ENCODE measurements at places on chromosomes 7 and 10.

DNA sequence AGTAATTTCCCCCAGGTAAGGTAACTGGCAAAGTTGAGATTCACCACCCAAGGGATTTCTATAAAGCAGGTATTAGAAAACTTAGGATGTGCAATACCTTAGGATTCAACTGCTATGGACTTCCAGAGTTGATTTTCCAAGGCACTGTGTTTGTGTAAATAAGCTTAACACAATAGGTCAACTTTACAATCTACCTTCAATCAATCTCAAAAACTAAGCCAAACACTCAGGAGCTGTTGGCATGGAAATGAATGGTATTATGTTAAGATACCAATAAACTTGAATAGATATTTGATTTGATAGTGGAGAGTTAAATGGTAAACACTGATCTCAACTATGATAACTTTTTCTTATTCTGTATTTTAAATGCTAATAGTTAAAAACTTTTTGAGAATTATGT lies 762 bp upstream of the SEMA3E start:
- DNase-seq, result no peak

DNA sequence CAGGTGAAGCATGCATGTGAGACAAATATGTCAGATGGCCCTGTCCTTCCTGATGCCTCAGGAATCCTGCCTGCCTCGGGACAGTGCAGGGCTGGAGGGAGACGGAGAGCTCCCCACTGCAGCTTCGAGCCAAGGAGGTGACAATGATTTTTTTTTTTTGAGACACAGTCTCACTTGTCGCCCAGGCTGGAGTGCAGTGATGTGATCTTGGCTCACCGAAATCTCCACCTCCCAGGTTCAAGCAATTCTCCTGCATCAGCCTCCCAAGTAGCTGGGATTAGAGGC lies 68.8 kb downstream of the OAT start:
- no peak for DNase-seq

GRCh38 chr10:13892001-13892491 lies 305.3 kb downstream of the PRPF18 start:
- DNase-seq, result no peak

- DNase-seq, result no peak
These were observed 12.4 kb downstream of the RBP3 start for GRCh38 chr10:47360419-47361040.

- no peak for DNase-seq
These were observed 54.2 kb downstream of the METTL2B start for GRCh38 chr7:128530855-128531104.

DNA sequence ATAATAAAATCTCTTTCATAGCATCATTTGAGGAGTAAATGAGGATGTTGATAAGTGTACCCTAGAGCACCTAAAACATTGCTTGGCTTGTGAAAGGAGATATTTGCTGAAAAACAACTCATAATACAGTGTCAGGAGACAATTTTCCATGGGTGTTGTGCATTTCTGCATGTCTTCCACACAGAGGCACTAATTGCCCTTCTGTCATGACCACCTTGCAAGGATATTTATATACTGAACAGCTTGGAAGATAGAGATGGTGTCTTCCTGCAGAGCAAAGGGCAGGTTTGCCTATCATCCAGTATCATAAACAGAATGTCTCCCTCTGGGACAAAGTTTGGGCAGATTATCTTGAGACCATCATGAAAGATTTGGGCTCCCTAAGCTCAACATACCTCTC lies 495.2 kb upstream of the LRRN3 start:
- no peak for DNase-seq

All from NCI-H1105 (cell line).